Stimulated activated CD8-positive, alpha-beta memory T cell treated with anti-CD3 and anti-CD28 coated beads, Interleukin-4, amount 100 ng/mL, for 1 hour (primary cell): ENCODE measurements at places on chromosomes 11 and 22.

DNA sequence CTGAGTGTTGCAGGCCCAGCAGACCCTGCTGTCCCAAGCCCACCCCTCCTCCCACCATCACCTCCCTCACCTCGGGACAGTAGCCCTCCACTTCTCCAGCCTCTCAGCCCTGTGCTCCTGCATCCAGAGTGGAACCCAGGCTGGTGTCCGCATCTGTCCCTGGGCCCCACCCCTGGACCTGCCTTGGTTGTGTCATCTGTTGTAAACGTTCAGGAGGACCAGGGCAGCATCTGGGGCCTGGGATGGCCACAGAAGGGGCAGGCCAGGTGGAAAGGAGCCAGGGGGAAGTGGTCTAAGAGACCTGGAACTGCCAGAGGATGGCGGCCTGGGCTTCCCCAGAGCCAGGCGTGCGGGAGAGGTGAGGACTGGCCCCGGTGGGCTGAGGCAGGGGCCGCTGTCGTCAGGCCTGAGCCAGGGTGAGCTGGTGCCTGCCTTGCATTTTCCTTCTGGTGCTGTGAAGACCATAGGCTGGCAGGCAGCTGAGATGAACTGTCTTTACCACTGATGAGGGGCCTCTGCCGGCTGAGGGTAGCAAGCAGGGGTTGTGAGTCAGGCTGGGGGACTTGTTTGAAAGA lies 26.1 kb upstream of the MGAT3 start:
- no peak for DNase-seq

DNA sequence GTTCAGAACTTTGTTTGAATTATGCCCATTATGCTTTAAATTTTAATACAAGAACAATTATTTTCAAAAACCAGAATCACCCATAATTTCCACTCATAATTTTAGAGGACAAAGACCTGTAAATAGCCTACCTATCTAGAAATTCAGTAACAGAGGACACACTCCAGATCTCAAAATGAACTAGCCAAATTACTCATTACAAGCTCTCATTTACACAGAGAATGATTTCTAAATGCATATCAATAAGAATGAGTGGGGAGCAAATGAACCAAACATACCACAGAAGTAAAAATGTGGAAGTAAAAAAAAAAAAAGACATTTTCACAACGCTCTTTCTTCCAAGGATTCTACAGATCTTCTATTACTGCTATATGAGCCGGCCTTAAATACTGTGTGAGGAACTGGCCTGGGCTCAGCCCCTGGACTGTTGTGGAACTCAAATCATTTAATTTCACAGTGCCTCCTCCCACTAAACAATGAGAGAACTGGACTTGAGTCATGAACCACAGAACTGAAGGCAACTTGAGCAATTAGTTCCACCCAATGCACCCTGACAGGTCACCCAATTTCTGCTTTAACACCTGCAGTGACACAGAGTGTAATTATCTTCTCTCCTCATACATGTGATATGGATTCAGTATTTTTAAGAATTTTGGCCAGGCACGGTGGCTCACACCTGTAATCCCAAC lies 8.0 kb downstream of the MRTFA start:
- DNase-seq: no peak

DNA sequence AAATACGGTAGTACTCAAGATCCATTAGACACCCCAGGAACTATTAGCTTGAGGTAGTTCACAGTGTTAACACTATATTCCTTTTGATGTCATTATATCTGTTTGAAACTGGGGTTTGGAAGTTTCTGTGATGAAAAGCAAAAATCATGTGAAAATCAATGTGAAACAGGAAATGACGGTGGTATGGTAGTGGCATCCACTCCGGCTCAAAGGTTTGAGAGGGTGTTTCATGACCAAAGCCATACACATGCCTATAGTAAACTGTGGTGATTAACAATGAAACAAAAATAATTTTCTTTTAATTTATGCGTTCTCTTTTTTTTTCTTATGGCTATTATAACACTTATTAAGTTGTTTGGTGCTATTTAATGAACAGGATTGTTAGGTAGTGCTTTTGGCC lies 10.9 kb downstream of the RAB38 start:
- no peak for DNase-seq

DNA sequence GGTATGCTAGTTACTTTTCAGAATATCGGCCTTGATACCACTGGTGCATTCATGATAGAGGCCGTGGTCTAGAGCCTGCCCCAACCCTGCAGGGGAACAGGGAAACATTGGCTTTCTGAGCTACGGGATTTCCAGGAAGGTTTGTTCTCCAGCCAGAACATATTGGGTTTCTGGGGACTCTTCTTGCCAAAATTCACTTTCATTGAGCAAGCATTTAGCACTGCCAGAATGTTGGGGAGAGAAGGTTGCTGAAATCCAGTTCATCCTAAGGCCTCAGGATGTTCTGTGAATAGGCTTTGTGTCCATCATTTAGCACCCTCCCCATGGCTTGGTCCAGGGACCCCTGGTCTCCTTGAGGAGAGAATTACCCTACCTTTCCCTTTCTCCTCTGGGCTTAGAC lies 36.7 kb downstream of the DRG1 start:
- DNase-seq: no peak

GRCh38 chr11:83070044-83070701 lies 1.5 kb downstream of the RAB30 start:
- no peak for DNase-seq

DNA sequence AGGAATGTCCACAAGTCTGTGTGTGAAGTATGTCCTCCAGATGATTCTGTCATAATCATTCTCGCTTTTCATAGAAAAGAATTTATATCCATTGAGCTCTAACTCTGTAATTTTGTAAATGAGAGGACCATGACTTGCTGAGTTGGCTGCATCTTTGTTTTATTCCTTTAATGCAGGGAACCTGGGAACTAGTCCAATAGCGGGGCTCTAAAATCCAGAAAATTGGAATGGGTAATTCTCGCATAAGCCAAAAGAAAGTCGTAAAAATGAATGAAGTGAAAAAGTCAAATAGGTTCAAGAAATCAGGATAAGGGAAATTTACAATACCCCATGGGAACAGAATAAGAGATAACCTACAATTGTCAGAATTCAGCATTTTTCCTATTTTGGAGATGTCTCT lies 232.5 kb downstream of the RAB38 start:
- DNase-seq: no peak

- DNase-seq: no peak
Observed at GRCh38 chr11:12182676-12183541, 72.5 kb downstream of the MICAL2 start.

DNA sequence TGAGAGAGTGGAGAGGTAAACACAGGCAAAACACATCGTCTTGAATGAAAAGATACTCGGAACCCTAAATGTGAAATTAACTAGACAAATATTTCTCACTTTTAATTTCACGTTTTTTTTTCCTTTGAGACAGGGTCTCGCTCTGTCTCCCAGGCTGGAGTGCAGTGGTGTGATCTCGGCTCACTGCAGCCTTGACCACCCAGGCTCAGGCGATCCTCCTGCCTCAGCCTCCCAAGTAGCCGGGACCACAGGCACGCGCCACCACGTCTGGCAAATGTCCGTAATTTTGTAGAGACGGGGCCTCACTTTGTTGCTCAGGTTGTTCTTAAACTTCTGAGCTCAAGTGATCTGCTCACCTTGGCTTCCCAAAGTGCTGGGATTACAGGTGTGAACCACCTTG lies 7.4 kb upstream of the SHANK3 start:
- DNase-seq: no peak

GRCh38 chr22:48740731-48741405 lies 1086.8 kb downstream of the BRD1 start:
- DNase-seq: no peak

DNA sequence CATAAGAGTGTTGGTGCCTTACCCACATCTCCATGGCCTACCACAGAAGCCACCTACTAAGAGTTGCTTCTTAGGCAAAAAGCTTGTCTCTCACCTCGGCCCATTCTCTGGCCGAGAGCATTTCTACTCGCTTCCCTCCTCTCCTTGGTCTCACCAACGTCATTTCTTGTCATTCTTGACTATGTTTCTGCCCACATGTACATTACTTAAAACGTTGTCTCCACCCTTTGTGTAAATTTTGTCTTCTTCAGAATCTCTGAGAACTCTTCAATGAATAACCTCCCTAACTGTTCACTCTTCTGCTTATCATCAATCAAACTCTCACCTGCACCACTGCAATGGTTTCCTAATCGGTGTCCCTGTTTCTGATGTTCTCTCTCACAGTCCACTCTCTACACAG lies 20.1 kb downstream of the SOX6 start:
- no peak for DNase-seq

DNA sequence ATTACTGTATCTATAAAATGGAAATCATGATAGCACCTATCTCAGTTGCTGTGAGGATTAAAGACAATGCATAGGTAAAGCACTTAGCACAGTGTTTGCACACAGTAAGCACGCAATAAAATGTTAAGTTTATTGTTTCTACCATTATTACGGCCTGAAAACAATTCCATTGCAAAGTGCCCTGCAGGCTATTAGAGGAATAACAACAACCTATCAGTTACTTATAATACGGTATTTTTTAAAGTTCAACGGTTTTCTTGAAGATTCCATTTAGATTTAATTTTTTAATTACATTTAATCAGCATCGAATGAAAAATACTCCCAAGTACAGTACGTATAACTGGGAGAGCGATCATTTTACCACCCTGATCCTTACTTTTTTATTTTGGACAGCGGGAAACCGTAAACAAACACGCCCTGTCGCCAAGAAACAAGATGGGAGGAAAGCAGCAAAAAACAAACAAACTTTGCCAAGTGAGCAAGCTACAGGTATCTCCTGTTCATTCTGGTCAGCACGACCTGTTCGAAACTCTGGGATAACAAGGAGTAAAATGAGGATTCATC lies 893 bp downstream of the SLC36A4 start:
- DNase-seq: no peak

DNA sequence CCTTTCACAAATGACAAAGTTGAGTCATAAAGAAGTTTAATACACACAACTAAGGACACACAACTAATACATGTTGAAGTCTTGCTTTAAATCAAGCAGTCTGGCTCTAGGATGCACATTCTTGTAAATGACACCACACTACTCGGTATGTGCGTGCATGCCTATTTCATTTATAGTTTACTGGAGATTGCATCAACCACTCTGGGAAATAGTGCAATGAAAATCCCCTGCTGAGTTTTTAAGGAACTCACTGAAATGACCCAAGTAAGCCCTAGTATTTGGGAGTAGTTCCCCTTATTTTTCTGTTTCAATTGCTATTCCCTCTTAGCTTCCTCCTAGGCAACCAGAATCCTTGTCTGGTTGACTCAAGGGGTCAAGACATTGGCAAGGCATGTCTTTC lies 160.2 kb upstream of the LARGE1 start:
- no peak for DNase-seq

DNA sequence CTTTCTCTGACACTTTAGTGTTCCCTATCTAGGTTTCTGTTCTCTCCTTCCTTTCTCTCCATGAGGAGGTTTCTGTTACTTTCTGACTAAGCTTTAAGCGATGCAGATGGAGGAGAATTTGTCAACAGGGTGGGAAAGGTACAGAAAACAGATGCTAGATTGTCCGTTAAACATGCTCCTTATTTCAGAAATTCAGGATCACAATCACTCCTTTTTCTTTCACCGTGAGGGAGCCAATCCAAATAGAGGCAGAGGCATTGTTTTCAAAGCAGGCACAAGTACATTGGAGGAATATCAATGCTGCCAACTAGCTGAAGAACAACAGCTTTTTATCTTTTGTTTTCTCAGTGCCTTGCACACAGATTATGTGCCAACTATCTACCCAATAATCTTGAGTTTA lies 215.7 kb upstream of the FOLH1 start:
- no peak for DNase-seq

- DNase-seq: no peak
Observed at GRCh38 chr11:117888139-117888566, 11.7 kb upstream of the FXYD6 start.

- no peak for DNase-seq
Observed at GRCh38 chr11:73402834-73403185, 26.6 kb downstream of the RELT start.

- no peak for DNase-seq
Observed at GRCh38 chr11:85974122-85974521, 94.8 kb downstream of the PICALM start.

DNA sequence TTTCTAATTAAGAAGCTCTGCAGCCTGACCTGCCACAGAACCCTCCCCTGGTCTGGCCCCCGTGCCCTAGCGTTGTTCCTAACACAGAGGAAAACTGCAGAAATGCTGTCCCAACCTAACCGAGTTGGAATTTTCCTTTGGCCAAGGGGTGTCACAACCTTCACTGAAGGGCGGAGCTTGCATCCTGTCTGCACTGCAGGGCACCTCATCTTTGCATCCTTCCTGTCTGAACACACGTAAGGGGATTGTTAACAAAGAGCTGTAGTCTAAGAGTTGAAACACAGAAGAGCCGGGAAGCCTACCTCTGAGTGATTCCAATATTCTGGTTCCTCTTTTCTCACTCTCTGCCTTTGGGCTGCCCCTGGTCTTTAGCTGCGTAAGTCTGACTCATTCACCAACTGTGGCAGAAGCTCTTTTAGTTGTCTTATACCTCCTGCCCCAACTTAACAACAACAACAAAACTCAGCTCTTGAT lies 1.6 kb downstream of the DIXDC1 start:
- no peak for DNase-seq

GRCh38 chr11:2693271-2694261 lies 6.2 kb downstream of the KCNQ1OT1 start:
- DNase-seq: no peak

GRCh38 chr11:95512682-95513081 lies 276.9 kb downstream of the FAM76B start:
- DNase-seq: no peak

DNA sequence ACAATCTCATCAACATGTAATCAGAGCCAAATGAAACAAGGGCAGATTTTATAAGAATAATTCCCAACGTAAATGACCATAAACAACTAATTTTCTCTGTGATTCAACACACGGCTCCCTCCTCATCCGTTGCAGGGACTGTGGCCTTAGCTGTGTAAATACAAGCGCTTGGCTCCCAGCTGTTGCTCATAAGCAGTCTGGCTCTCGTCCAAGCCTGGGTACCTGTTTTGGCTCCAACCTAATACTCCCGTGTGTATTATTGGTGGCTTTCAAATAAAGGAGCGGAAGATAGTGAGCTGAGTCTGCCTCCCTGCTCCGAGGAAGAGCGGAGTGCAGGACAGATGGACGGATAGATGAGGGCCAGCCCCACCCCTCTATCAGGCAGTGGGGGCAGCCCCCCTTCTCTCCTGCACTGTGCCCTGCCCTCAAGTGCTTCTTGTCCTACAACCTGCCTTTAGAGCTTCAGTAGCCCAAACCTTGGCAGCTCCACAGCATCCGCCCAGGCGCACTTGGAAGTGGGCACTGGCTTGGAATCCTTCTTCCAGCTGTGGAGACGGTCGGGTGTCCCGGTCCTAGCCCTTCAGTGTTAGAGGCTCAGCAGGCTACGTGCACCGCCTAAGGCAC lies 670.9 kb downstream of the BRD1 start:
- no peak for DNase-seq
